Myocyte (in vitro differentiated cells): ENCODE measurements at places on chromosomes 6 and 20. TPM values are rescaled to one million over a fixed set of nuclear protein-coding genes. Genes with fewer than 3 reads are reported as not detected.

SLC32A1 gene
- not detected in 2 replicates for total RNA-seq

SEC63 gene
- 18.0 and 19.1 TPM in 2 replicates for total RNA-seq

ARMC12 gene
- total RNA-seq: 0.16 and 0.37 TPM in 2 replicates

BPIFB4 gene
- not detected in 2 replicates for total RNA-seq

HELZ2 gene
- total RNA-seq: 15.5 and 17.9 TPM in 2 replicates

SCGN gene
- 0.08 TPM in 1 of 2 replicates, not detected in the other for total RNA-seq

TRAPPC3L gene
- total RNA-seq: 0.35 TPM in 1 of 2 replicates, not detected in the other

CPNE1 gene
- total RNA-seq: 109 and 117 TPM in 2 replicates

PGC gene
- total RNA-seq: not detected in 2 replicates

SCAF8 gene
- 29.2 and 35.7 TPM in 2 replicates for total RNA-seq

CRYBG1 gene
- 2.2 and 5.5 TPM in 2 replicates for total RNA-seq

MYB gene
- 0.21 TPM in 1 of 2 replicates, not detected in the other for total RNA-seq

DNA sequence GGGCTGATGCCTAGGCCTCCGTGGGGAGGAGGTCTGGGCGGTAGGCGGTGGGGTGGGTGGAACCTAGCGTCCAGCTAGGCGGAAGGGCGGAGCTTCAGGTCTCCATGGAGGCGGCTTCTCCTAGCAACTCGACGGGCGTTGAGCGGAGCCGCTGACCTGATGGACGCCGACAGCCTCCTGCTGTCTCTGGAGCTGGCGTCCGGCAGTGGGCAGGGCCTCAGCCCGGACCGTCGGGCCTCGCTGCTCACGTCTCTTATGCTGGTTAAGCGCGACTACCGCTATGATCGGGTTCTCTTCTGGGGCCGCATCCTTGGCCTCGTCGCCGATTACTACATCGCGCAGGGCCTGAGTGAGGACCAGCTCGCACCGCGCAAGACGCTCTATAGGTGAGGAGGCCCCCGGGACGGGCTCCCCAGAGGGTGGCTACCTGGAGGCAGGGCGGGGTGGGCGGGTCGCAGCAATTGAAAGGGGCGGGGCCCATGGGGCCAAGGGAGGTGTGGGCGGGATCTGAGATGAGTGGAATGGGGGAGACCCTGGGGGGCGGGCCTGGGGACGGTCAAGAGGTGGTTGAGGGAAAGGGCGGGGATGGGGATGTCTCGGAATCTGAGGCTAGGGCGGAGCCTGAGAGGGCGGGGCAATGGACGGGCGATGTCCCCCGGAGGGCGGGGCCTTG is at the start of gene RSPH9:
Gene RSPH9 (plus strand): TSS at position 97 of the 673 bp plus-strand sequence. CDS start 63 bp downstream, at position 160.
- DNase-seq: no peak

DNA sequence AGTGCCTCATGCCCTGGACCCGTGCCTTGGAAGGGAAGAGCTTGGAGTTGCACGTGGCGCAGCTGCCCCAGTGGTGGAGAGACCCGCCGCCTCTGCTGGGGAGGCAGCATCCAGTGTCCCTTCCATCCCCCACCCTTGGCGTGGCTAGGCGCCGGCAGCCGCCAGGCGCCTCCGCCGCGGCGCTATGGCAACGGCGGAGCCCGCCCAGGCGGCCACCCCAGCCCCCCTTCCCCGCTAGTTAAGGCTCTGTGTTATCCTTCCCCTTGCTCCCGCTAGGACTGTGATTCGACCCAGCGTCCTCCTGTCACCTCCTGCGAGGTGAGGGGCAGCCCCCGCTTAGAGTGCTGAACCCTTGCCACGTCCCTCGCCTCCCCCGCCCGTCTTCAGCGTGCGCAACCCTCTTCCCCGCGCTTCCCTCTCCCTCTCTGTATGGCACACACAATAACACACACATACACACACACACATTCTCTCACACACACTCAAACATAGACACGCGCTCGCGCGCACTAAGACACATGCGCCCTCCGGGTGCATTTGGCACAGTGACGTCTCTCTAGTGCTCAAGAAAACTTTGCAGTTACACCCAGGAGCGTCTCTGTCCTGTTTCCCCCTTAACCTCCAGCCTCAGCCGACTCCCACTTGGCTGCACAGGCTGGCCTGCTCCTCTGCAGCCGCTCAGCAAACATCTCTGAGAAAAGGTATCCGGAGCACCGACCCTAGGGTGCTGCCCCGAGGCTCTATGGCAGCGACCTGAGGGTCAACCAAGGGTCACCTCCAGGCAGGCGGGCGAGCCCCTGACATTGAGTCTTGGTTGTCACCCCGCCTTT is 8.5 kb downstream of the GRIK2 start:
- DNase-seq: peak; percentile 21

DNA sequence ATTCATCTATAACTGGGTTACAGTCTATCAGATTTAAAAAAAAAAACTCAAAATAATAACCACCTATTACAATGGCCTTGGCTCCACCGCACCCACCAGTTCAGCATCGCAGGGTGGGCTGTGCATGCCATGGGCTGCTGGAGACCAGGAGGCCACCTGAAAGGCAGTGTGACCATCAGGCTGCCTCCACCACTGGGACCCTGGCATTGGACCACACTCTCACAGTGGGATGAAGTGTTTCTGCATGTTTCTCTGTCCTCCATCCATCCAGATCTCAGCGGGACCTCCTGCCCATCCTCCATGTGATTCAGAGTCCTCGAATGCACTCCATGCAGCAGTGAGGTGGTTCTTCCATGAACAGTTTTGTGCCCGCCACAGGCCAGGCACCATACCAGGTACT is 206.1 kb upstream of the CST7 start:
- DNase-seq: no peak

GRCh38 chr6:55902796-55903195 is 27.4 kb upstream of the BMP5 start:
- DNase-seq: no peak

- DNase-seq: no peak
Observed at GRCh38 chr6:100626721-100627120, 162.0 kb upstream of the SIM1 start.

DNA sequence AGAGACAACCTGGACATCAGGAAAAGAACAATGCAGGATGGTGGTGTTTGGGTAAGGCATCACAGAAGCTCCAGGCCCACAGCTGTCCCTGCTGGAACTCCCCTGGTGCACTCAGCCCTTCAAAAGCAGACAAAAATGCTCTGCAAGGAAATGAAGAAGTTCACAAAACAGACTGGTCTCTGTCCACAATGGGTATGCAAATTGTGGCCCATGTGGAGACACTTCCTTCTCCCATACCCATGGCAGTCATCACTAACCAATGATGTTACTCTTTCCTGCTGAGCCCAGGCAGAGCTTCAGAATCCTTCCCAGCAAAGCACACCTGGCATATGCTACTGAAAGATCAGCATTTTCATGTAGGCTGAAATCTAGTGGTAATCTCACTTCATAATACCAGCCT is 42.6 kb upstream of the PXDC1 start:
- DNase-seq: no peak

GRCh38 chr6:87903323-87903722 is 144.3 kb upstream of the SPACA1 start:
- no peak for DNase-seq

DNA sequence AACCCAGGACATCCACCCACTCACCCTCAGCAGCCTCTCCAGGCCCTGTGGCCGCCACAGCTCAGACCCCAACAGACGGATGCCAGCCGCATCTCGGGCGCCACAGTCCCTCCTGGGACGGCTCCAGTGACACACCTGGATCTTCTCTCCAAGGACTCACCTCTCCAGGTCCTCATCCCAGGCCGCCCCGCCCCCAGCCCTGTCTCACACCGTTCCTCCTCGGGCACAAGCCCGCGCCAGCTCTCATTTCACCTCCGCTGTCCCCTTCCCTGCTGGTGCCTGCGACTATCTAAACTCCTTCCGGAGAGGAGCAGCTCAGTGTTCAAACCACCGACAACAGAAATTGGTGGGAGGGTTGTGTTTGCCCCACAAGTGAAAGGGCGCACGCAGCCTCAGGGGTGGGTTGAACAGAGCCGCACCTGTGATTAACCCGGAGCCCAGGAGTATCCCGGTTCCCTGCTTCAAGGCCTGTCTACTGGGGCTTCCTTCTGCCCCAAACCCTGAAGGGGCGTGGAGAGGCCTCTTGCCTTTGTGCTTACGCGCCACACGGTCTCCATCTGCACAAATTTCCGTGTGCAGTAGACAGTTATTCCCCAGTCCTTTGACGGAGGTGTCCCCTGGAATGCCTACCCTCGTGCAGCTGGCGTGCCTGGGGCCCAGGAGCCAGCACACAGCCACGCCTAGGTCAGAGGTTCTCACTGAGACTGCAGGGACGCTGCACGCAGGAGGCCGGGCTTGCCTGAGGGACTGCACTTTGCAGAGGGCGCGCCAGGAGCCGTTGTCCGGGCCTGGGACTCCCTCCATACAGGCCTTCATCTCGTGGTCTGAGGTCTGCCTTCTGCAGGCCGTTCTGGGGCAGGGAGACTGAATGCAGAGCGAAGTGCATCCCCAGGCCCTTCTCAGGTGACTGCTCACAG is 232.7 kb downstream of the DLL1 start:
- no peak for DNase-seq

DNA sequence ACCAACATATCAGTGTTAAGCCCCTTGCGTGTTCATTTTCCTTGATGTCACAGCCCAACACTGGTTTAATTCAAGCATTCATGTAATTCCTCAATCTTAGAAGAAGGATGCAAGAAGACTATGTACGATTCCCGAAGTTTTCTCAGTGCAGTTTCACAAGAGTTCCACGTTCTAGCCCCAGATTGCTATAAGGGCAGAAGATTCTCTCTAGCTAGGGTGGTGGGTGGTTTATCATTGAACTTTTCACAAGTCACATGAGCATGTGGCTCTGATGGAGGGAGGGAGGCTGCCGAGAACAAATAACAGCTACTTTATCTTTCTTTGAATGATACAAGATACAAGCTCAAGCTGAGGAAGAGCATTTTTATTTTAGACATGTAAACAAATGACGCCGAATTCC is 71.9 kb upstream of the NHSL1 start:
- DNase-seq: no peak

GRCh38 chr6:12009876-12010634 is 2.1 kb upstream of the HIVEP1 start:
- peak; percentile 73 for DNase-seq

DNA sequence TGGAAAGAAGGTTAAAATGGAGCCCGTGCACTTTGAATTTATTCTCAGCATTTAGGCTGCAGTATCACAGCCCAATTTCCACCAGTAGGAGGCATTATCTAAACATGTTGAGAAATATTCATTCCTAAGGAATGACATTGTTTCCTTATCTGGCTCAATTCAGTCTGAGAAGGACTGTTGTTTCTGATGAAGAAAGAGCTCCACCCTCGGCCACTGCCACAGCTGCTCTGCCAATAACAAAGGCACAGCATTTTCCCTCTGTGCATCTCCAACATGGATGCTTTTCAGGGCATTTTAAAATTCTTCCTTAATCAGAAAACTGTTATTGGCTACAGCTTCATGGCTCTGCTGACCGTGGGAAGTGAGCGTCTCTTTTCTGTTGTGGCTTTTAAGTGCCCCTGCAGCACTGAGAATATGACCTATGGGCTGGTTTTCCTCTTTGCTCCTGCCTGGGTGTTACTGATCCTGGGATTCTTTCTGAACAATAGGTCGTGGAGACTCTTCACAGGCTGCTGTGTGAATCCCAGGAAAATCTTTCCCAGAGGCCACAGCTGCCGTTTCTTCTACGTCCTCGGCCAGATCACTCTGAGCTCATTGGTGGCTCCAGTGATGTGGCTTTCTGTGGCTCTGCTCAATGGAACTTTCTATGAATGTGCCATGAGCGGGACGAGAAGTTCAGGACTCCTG is at the start of gene CALHM5:
Gene CALHM5 (plus strand): TSS at position 216 of the 687 bp plus-strand sequence. CDS start 58 bp downstream, at position 274.
- peak; percentile 91 for DNase-seq

- DNase-seq: peak; percentile 48
Observed at GRCh38 chr6:157381631-157382621, 936 bp downstream of the ZDHHC14 start.

DNA sequence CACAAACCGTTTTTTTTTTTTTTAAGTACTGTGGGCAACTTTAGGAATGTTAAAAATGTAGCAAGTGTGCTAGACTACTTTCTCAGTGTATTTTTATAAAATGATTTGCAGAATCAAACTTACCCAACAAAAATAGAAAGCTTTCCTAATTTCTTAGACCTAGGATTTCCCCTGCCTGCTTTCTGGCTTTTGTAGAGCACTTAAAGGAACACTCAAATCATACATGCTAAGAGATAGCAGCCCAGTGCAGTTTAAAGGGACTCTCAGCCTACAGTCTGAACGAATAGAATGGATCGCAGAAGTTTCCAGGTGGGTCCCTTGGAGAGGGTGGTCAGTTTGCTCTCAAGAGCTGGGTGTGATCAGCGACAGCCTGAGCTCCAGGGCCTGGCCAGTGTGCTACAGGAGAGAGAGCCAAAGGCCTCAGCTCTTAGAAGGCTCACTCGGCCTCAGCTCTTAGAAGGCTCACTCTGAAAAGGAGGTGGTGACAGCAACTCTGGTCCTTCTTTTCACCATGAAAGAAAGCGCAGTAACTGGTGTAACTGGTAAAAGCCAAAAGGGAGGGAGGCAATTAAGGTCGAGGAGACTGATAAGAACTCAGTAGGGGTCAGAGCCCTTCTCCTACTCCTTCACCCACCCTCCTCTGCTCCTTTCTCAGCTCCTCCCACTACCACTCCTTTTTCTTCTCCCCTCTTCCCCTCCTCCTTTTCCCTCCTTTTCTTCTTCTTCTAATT is 142.4 kb downstream of the ZFP64 start:
- DNase-seq: peak; percentile 29

- no peak for DNase-seq
Observed at GRCh38 chr6:75528423-75528822, 34.8 kb upstream of the FILIP1 start.

DNA sequence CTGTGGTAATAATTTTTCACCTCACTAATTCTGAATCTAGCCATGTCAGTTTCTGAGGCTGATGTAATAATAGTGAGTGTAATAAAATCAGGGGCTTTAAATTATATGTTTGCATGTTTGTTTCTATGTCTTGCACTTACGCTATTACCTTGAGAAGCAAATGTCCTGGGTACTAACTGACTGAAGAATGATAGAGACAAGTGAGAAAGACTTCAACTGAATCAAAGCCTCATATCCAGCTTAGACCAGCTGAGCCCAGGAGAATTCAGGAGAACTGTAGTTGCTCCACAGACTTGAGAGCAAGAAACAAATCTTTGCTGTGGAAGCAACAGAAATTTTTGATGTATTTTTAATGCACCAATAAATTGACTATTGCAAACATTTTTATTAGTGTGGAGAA is 162.8 kb downstream of the MANEA start:
- no peak for DNase-seq

- DNase-seq: peak; percentile 87
Observed at GRCh38 chr20:6613280-6613861, 154.1 kb upstream of the BMP2 start.

- no peak for DNase-seq
Observed at GRCh38 chr6:84805145-84805544, 40.7 kb upstream of the TBX18 start.

DNA sequence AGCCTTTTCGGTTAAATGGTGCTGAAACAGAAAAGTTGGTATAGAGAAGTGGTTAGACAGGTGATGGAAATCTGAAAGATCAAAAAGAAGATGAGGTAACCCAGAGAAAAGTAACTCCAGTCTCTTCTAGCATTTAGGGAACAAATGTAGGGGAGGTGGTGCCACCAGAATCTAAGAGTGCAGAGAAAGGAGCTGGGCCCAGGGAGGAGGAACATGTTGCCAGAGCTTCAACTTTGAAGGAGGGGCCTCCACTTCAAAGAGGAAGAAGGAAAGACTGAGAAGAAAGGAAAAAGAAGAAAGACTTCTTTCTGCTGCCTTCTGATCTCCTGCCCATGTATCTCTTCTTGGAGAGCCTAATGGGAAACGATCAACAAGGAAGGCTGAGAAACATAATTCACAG is 23.5 kb upstream of the ATRN start:
- DNase-seq: no peak
